ENCODE measurements at places on chromosomes 12 and 14. TPM values are rescaled to one million over a fixed set of nuclear protein-coding genes. Genes with fewer than 3 reads are reported as not detected.

DNA sequence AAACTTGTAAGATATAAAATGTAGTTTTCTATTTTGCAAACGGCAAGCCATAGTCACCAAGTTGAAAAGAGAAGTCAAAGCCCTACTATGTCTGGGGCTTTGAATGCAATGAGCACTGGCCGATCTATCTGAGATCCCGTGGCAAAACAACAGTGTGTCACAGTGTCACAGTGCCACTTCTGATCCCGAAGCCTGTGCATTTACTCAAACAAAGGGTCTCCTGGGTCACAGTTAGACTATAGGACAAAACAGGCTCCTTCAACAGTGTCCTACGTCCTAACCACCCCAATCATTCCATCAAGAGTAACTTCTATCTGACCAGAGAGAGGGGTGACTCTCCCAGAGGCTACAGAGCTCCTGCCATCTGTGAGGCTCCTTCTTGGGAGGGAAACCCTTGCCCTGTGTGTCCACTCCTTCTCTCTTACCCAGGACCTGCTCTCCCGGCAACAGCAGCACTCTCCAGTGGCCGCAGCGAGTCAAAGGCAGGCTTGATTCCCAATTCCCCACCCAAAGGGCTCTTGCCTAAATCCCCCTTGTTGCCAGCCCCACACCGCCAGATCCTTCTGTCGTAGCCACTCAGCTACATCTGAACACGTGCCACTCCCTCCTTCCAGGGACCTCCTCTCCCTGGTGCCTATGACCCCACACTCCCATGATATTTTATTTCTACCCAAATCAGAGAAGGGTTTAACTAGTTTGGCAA is 14.0 kb upstream of the SELPLG start:
- no peak overlapping the region for H3K27ac ChIP-seq
- H3K27me3 ChIP-seq: no peaks in the 10 kb centered on the region
- no peak for DNase-seq
- no peaks in the 10 kb centered on the region for H3K4me1 ChIP-seq
- H3K36me3 ChIP-seq: no peaks in the 10 kb centered on the region
- H3K4me3 ChIP-seq: no peak overlapping the region

Gene HOXC6
- total RNA-seq: 4.0 TPM

DNA sequence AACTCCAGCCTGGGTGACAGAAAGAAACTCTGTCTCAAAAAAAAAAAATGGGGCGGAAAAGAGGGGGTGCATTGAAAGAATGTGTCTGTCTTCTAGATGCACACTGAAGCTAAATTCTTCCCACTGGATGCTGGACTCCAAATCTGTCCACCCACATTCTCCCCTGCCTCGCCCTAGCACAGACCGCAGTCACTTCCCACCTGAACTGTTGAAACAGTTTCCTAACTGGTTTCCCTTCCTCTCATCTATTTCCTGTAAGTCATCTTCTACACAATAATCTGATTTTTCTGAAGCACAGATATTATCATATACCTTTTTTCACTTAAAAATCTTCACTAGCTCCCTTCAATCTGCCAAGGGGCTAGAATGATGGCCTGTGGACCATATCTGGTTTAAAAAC is 1.5 kb upstream of the HCAR1 start:
- H3K4me3 ChIP-seq: no peak overlapping the region
- DNase-seq: no peak
- H3K27me3 ChIP-seq: no peaks in the 10 kb centered on the region
- H3K36me3 ChIP-seq: no peaks in the 10 kb centered on the region

Gene AHNAK2
- 15.1 TPM for total RNA-seq

Gene ACRBP
- 2.4 TPM for total RNA-seq

Gene HSP90AA1
- 860 TPM for total RNA-seq

- H3K27ac ChIP-seq: no peak overlapping the region
- H3K36me3 ChIP-seq: no peaks in the 10 kb centered on the region
- H3K27me3 ChIP-seq: no peaks in the 10 kb centered on the region
- no peak overlapping the region for H3K4me3 ChIP-seq
- no peaks in the 10 kb centered on the region for H3K4me1 ChIP-seq
Measured at GRCh38 chr12:105939181-105939721, 199.5 kb downstream of the NUAK1 start.

DNA sequence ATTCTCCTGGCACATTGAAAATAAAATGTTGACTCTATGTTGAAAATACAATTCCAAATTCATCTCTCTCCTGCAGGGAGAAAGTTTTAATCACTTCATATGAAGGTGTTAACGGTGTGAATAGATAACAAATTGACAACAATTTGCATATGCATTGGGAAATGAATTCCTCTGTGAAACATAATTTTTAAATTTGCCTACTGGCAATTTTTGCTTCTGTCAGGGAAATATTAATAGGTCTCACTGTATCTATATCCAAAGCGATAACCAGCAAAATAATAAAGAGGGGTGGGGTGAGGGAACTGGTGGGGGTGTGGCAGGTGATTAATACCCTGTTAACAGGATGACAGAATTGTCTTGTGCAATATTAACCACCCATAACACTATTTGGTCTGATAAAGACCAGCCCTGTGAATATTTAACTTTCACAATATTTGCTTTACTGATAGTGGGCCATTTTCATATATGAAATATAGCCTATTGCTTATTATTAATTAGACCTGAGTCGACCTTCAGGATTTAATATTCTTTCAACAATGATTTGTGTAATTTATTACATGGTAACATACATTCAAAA is 239.0 kb upstream of the SSTR1 start:
- H3K27ac ChIP-seq: no peak overlapping the region
- no peak for DNase-seq
- no peak overlapping the region for H3K4me3 ChIP-seq
- no peaks in the 10 kb centered on the region for H3K36me3 ChIP-seq

DNA sequence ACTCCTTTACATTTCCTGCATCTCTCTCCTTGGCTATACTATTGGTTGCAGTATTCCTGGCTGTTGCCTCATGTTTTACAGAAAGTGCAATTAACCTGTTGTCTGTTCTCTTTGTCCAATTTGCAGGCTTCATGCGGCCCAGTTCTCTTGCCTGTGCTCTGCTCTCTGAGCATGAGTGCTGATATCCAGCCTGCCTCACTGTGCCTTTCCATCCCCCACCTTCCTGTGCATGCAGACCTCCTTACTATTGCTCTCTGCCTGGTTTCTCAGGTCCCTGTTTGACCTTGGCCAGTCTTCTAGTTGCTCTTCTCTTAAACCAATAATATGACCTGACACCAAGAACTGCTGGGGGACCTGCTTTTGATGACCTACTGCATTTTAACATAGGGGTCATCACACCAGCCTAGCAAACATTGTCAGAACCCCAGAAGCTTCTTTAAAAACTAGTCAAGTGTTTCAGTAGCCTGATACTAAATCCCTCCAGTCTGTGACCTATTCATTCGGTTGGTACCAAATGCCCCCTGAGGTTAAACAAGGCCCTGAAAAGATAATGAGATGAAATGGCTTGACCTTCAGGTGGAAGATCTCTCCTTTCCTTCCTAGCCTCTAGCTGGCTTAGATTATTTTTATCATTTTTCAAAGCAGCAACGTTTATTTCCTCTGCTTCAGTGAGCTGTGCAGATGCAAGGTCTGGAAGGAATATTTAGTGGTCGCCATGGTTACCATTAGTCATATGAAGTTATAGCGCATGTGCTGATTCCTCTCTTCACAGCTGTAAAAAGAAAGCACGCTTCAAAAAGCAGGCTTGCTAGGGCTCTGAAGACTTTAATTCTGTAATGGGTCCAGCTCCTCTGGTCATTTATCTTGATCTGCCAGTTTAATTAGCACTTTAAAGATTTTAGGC is 216.5 kb downstream of the PHLDA1 start:
- DNase-seq: no peak
- H3K36me3 ChIP-seq: no peaks in the 10 kb centered on the region
- H3K4me3 ChIP-seq: no peak overlapping the region
- no peaks in the 10 kb centered on the region for H3K27me3 ChIP-seq
- no peaks in the 10 kb centered on the region for H3K4me1 ChIP-seq

- peak overlapping the region; percentile 99 for H3K27ac ChIP-seq
- H3K4me1 ChIP-seq: peaks cover 8% of the 10 kb centered on the region
- H3K36me3 ChIP-seq: no peaks in the 10 kb centered on the region
- peak overlapping the region; percentile 95 for H3K4me3 ChIP-seq
Measured at GRCh38 chr14:77025744-77026165, 2.8 kb downstream of the IRF2BPL start.

DNA sequence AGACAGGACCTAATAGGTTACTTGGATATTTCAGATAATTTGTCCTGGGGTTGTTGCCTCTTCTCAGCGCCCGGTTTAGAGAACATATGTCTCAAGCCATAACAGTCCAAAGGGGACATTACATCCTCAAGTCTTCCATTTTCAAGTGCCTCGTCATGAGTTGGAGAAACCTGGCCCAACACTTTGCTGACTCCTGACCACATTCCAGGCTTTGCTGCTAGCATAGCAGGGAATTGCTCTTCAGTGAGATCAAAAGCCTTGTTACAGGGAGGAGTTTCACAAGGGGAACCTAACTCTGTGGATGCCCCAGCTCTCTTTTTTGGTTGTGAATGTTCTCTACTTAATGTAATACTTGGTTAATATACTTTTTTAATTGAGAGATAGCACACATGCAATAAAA is 8.2 kb upstream of the MMP19 start:
- peak overlapping the region; percentile 98 for H3K27ac ChIP-seq
- H3K4me3 ChIP-seq: no peak overlapping the region
- H3K4me1 ChIP-seq: peaks cover 8% of the 10 kb centered on the region
- no peak for DNase-seq
- H3K27me3 ChIP-seq: no peaks in the 10 kb centered on the region

DNA sequence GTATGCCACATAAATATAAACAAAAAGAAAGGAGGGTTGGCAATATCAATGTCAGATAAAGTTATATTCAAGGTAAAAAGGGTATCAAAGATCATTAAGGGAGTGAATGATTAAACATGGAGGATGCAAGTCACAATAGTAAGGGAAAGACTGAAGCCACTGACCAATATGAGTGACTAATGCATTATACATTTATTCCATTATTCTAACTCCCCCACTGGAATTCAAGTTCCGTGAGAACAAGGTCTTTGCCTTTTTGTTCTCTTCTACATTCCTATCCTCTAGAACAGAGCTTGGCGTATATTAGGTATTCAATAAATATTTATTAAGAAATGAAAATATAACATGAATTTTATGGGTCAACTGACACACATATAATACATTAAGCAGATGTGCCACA is 30.7 kb downstream of the MAP4K5 start:
- no peak overlapping the region for H3K4me3 ChIP-seq
- no peak overlapping the region for H3K27ac ChIP-seq
- no peak for DNase-seq
- no peaks in the 10 kb centered on the region for H3K27me3 ChIP-seq
- no peaks in the 10 kb centered on the region for H3K4me1 ChIP-seq
